ENCODE measurements at places on chromosomes 3 and 15.

DNA sequence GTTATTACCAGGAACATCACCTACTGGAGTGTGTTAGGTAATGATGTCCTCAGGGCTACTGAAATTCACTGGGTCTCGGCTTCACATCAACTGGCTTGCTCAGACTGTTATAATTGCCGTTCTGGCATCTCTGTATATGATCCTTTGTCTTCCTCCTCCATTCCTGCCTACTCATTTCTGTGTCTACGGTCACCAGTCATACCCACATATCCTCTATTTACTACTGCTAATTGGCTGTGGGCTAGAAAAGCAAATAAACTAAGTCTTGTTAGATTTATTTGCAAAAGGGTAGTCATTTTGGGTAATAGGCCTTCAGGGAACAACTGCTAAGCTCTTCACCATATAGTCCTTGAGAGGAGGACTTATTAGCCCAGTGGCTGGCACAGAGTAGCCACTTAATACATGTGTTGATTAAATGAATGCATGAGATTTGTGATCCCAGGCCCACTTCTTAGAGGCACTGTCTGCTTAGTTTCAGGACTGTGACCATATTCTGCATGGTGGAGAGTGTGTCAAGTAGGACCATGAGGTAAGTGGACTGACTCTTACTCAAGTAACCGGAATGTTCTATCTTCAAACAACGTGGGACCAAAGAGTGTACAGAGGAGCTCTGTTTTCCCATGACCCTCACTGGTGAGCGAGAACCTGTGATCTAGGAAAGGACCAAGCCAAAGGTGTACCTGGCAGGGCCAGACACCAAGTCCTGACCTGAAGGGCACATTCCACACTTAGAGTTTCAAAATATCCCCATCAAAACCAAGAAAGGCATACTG lies 13.2 kb downstream of the ZDHHC3 start:
- DNase-seq, result no peak

DNA sequence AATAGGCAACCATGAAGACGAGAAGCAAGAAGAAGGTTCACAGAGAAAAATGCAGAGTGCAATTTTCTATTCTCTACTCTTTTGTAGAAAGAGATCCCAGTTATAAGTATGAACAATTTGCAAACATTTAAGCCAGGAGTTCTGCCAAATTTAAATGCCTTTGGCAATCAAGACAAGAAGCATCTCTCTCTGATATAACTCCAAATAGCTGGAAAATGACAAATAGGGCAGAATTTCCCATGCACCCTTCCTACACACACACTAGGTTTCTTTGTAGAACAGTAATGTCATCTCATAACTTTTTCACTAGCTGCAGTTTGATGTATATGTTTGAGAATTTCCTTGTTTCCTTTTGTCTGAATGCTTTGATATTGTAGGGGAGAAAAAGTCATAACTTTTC lies 333.5 kb upstream of the AZI2 start:
- DNase-seq, result no peak

- no peak for DNase-seq
Measured at GRCh38 chr15:68209735-68210408, 4.7 kb upstream of the CALML4 start.

DNA sequence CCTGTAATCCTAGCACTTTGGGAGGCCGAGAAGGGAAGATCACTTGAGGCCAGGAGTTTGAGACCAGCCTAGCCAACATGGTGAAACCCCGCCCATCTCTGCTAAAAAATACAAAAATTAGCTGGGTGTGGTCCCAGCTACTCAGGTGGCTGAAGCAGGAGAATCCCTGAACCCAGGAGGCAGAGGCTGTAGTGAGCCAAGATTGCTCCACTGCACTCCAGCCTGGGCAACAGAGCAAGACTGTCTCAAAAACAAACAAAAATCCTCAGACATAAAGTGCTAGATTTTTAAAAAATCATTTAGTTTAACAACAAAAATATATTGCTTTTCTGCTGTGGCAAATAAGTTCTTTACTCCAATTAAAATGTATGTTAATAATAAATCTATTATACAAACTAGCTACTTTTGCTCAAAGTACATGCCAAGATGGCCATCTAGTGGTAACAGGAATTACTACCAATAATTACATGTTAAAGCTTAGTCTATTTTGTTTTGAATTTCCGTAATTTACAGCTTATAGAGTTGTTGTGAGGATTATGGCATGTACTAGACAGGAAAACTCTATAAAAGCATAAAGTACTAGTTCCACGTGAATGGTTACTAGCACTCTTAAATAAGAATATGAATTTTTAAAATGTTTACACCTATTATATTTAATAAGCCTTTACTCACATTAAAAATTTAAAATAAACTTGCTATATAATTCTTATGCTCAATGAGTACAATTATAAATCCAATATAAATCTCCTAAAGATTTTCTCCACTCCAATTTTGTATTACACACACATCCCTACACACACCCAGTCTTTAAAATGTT lies 39.0 kb downstream of the GABPB1 start:
- DNase-seq, result peak; percentile 18

- no peak for DNase-seq
Measured at GRCh38 chr3:127669541-127670228, 3.1 kb upstream of the ABTB1 start.

DNA sequence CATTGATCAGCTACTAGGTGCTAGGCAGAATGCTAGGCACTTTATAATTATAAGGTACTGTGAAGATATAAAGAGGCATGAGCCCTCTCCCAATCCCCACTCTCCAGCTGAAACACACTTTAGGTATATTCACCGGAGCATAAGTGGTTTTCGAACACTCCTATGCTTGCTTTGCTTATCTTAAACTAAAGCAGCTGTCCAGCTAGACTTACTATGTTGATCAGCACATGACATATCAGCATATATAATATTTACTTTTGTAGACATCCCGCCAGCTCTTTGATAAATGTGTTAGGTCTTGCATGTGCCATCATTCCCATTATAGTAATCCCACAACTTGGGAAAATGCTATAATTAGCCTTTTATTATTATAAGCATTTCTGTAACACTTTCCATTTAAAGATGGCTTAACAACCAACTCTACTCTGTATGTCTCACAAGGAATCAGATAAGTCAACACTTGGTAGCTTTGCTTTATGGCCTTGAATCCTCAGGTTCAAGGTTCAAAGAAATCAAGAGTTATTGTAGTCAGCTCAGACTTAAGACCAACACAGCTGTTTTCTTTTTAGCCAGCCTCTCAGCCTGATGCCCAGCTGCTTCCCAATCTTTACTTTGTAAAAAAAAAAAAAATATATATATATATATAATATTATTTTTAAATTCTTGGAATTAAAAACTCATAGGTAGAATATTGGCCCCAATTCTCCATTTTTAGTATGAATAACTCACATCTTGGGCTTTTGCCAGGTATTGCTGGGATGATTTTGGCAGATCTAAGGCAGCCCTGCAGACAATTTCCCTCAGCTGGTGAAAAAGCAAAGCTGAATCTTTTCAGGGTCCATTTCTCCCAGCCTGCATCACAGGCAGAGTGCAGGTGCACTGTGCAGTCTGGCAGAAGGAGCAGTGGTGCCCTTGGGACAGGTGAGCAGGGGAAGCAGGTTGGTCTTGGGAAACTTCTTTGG lies 104.2 kb downstream of the THRB start:
- no peak for DNase-seq

DNA sequence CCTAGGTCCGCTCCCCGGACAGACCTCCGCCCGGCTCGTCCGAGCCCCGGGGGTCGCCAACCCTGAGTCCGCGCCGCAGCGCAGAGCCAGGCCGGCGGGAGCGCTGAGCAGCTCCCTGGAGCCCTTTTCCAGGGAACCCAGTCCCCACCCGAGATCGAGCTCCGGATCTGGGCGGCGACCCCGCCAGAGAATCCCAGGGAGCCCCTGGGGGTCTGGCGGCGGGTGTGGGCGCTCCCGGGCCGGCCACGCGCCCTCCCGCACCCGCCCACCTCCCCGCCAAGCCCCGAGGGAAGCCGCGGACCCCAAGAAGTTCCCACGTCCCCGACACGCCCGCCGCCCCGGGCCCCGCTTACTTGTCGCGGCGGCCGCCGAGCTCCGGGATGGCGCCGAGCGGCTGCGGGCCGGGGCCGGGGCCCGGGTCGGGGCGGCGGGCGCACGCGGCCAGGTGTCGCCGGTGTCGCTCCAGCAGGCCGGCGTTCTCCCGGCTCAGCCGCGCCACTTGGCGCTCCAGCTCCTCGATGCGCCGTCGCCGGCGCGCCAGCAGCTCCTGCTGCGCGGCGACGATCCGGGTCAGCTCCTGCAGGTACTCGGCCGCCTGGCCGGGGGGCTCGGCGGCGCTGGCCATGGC lies 137.7 kb downstream of the NUP210 start:
- no peak for DNase-seq

- DNase-seq, result no peak
Measured at GRCh38 chr15:37054336-37054735, 46.0 kb downstream of the MEIS2 start.

- DNase-seq, result no peak
Measured at GRCh38 chr15:99455789-99456160, 110.0 kb upstream of the MEF2A start.

GRCh38 chr3:14471690-14472089 lies 68.5 kb downstream of the GRIP2 start:
- no peak for DNase-seq

GRCh38 chr3:63096248-63097058 lies 181.7 kb upstream of the SYNPR start:
- no peak for DNase-seq

DNA sequence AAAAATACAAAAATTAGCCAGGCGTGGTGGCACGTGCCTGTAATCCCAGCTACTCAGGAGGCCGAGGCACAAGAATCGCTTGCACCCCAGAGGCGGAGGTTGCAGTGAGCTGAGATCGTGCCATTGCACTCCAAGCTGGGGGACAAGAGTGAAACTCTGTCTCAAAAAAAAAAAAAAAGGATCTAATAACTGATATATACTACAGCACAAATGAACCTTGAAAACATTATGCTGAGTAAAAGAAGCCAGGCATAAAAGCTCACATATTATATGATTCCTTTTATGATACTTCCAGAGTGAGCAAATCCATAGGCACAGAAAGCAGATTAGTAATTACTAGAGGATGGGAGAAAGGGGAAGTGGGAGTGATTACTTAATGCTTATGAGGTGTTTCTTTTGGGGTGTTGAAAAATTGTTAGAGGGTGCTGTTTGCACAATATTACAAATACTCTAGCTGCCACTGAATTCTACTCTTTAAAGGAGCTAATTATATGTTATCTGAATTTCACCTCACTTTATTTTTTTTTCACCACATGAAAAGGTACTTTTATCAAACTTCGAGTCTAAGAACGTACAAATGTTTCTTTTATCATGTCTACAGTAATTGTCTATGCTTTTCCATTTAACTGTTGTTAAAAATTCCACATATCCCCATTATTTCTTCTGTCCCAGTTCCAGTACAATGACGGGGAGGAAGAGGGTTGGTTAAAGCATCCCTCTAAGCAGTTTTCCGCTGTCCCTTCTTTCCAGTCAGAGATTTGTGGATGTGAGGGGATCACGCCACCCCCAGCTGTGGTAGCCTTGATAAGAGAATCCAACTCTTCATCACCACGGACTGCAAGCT lies 77.7 kb upstream of the FAM174B start:
- DNase-seq, result no peak

GRCh38 chr3:96646596-96646995 lies 167.8 kb upstream of the EPHA6 start:
- no peak for DNase-seq

- DNase-seq, result no peak
Measured at GRCh38 chr3:64209866-64210621, 15.2 kb downstream of the PRICKLE2 start.

GRCh38 chr3:70737666-70738290 lies 425.3 kb upstream of the MDFIC2 start:
- DNase-seq, result no peak

DNA sequence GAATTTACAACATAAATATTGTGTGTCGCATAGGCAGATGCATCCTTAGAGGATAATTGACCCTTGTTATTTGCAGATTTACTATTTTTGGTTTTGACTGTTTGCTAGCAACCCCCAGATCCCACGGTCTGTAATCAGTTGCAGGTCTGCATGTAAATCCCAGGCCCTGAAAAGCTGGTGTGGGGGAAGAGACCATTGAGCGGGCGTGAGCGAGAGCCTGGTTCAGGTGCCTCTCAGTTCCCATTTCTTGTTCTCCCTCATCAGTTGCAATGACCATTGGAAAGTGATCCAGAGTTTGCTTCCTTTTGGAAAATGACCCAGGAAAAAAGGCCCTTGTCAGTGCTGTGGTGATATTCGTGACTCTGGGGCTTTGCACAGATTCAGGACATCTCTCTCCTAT lies 238.9 kb downstream of the UACA start:
- DNase-seq, result no peak

DNA sequence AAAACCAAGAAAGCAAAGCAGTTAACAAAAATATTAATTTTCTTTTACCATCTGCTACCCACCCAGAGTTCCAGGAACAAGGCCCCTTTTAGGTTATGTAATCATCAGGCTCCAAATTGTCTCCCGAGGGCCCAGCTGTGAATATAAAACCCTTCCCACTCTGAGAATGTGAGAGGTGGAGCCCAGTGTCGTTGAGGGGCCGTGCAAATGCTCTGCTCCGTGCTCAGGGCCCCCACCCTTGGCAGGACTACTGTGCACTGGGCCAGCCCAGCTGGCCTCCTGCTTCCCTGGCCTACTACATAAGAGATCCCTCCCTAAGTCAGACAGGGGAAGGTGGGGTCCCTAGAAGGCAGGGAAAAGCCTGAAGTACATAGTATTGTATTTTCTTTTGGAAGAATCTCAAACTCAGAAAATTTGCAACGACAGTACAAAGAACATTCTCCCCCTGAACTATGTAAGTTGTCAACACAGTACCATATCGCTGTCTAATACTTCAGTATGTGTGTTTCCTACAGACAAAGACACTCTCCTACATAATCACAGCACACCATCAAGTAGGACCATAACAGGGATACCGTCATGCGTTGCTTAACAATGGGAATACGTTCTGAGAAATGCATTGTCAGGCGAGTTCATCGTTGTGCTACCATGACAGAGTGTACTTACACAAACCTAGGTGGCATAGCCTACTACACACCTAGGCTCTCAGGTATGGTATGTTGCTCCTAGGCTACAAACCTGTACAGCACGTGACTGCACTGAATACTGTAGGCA lies 4.4 kb upstream of the CLEC3B start:
- no peak for DNase-seq

- DNase-seq, result no peak
Measured at GRCh38 chr3:44516230-44516629, 38.8 kb upstream of the ZNF445 start.

- no peak for DNase-seq
Measured at GRCh38 chr15:65801229-65801805, 9.2 kb upstream of the DENND4A start.

DNA sequence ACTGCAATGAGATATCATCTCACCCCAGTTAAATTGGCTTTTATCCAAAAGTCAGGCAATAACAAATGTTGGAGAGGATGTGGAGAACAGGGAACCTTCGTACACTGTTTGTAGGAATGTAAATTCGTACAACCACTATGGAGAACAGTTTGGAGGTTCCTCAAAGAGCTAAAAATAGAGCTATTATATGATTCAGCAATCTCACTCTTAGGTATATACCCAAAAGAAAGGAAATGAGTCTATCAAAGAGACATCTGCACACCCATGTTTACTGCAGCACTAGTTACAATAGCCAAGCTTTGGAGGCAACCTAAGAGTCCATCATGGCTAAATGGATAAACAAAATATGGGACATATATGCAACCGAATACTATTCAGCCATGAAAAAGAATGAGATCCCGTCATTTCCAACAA lies 68.0 kb upstream of the HES1 start:
- no peak for DNase-seq

- DNase-seq, result no peak
Measured at GRCh38 chr3:33380653-33381052, 59.6 kb downstream of the UBP1 start.

GRCh38 chr3:9224490-9224889 lies 25.0 kb downstream of the SRGAP3 start:
- DNase-seq, result no peak
